Activated T-cell treated with anti-CD3 and anti-CD28 coated beads, Interleukin-2, amount 50 U/mL, for 72 hours (primary cell): ENCODE measurements at places on chromosomes 2 and 18. TPM values are rescaled to one million over a fixed set of nuclear protein-coding genes. Genes with fewer than 3 reads are reported as not detected.
A peak's percentile ranks its signal among the peaks of the same experiment; 100 is the strongest.

GRCh38 chr2:227267410-227268115, 57.5 kb upstream of the MFF start:
- H3K4me1 ChIP-seq = no peaks in the 10 kb centered on the region
- no peak for DNase-seq
- no peaks in the 10 kb centered on the region for H3K36me3 ChIP-seq
- H3K27ac ChIP-seq = no peak overlapping the region

GRCh38 chr2:239275847-239276831, 124.7 kb downstream of the HDAC4 start:
- H3K36me3 ChIP-seq = peaks cover 4% of the 10 kb centered on the region
- DNase-seq = peak; percentile 0
- peaks cover 64% of the 10 kb centered on the region for H3K4me1 ChIP-seq
- H3K27ac ChIP-seq = no peak overlapping the region
- H3K27me3 ChIP-seq = peaks cover 26% of the 10 kb centered on the region

- no peak for DNase-seq
- H3K36me3 ChIP-seq = peaks cover 5% of the 10 kb centered on the region
- peaks cover 47% of the 10 kb centered on the region for H3K27me3 ChIP-seq
- H3K27ac ChIP-seq = no peak overlapping the region
- H3K4me3 ChIP-seq = no peak overlapping the region
Observed at GRCh38 chr2:38037325-38037724, 38.6 kb downstream of the CYP1B1 start.

GRCh38 chr18:59736061-59736460, 38.8 kb upstream of the CCBE1 start:
- no peak for DNase-seq
- peaks cover 8% of the 10 kb centered on the region for H3K27me3 ChIP-seq
- no peaks in the 10 kb centered on the region for H3K36me3 ChIP-seq
- H3K4me1 ChIP-seq = no peaks in the 10 kb centered on the region
- H3K4me3 ChIP-seq = no peak overlapping the region

The FHOD3 gene
- total RNA-seq = 0.28 TPM
